Activated T-helper 17 cell treated with anti-CD3 and anti-CD28 coated beads, Interleukin-2, amount 50 U/mL, for 72 hours (primary cell): ENCODE measurements at places on chromosomes 3 and 15. TPM values are rescaled to one million over a fixed set of nuclear protein-coding genes. Genes with fewer than 3 reads are reported as not detected.

DNA sequence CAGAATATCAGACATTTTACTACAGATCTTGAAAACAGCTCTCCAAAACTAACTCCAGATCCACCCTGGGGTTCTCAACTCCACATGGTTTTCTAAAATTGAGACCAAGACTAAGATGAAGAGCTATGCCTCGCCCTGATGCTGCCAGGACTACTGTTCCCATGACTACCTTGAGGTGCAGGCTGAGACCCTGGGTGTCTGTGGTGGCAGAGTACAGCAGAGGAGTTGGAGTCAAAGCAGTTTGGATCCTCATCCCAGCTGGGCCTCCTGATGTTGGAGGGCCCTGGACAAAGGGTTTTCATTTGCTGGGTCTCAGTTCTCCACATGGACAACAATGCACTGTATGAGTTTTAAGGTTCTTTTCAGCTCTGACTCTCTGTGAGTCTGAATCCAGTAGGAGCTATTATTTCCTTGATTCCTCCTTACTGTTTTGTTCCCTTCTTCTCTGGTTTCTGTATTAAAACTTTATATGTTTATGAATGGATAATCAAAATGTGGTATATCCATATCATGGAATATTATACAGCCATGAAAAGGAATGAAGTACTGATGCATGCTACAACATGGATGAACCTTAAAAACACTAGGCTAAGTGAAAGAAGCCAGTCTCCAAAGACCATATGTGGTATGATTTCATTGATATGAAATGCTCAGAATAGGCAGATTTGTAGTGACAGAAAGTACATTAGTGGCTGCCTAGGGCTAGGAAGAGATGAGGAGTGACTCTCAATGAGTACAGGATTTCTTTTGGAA lies 93.0 kb downstream of the CPN2 start:
- ATAC-seq, result no peak

GRCh38 chr3:72193771-72194430 lies 409.0 kb upstream of the PROK2 start:
- ATAC-seq, result no peak

DNA sequence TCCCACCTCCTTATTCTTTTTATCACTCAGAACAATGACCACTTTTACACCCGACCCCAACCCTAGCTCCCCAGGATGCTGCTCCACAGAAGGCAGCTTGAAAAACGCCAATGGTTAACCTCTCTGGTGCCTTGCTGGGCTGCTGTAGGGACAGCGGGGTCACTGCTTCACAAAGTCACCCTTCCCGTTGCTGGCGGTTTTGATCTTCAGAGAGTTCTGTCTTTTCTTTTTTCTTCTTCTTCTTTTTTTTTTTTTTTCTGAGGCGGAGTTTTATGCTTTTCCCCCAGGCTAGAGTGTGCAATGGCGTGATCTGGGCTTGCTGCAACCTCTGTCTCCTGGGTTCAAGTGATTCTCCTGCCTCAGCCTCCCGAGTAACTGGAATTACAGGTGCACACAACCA lies 20.7 kb downstream of the CEP19 start:
- no peak for ATAC-seq

SLC22A14 gene
- total RNA-seq, result 0.15 TPM

DNA sequence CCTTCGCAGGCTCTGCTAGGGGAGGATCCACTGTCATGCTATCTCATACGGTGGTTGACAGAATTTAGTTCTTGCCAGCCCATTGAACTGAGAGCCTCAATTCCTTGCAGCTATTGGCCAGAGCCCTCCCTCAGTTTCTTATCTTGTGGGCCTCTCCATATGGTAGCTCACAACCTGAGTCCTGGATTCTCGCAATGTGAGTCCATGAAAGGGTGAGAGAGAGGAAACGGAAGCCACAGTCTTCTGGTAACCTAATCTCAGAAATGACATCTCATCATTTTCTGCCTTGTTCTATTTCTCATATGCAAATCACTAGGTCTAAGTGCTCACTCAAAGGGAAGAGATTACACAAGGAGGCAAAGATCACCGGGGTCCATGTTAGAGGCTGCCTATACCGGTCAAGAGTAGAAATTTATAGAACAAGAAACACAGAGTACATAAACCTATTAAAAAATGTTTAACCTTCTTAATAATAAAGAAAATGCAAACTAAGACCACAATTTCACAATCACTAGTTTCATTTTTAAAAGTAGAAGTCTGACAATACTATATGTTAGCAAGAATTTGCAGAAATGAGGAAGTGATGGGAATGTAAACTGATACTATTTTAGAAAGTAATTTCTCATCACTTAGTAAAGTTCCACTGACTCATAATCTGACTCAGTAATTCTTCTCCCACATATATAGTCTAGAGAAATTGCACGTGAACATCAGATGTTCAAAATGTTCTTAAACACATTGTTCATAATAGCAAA lies 378.4 kb upstream of the AGTR1 start:
- peak; percentile 79 for ATAC-seq

DNA sequence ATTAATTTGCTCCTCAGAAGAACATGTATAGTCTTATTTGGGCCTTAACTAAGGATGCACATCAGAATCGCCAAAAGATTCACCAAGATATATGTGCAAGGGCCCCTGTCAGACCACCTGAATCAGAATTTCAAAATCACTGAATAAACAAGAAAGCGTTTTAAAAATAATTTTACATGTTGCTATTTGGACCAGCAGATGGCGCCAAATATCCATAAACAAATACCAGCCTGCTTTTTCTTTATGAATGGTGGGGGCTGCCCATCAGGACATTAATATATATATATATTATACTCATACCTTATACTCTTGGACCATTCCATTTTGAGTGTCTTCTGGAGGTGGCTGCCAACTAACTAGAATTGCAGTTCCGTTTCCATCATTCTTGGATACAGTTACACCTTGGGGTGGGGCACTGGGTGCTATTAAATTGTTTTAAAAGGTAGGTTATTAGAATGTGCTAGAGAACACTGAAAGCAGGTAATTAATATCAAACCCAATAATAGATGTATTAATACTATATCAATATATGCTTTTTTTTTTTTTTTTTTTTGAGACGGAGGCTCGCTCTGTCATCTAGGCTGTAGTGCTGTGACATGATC lies 1108.3 kb downstream of the ROBO1 start:
- no peak for ATAC-seq

DNA sequence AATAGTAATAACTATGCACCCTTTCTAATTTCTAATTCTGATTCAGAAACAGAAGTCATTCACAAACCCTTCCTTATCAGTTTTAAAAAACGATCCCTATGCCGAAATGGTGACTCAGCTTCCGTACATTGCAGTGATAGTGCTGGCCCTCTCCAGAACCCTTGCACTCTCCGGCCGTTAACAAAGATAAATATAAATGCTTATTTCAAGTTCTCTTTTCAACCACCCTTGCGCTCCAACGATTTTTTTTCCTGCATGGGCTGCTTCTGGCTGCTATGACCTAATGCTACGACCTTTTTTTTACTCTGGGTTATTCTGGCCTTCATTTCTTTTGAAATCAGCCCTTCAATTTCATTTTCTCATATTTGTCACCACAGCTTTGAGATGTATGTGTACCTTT lies 646.2 kb downstream of the NTRK3 start:
- ATAC-seq, result no peak

DNA sequence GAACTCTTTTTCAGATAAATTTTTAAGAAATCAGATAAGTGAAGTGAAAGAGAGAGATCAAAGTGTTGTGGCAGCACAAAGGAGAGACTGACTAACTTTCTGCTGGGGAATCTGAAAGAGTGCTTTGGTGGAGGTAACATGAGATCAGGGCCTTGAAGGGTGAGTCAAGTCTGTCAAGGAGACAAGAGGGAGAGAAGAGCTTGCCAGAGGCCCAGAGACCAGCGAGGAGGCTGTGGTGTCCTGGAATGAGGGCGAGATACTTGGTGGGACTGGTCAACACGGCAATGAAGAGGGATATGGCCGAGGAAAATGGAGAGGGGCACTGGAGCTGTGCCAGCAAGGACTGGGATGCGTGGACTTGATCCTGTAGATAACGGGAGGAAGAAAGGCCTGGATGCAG lies 4.6 kb downstream of the TADA3 start:
- ATAC-seq, result peak; percentile 53

DNA sequence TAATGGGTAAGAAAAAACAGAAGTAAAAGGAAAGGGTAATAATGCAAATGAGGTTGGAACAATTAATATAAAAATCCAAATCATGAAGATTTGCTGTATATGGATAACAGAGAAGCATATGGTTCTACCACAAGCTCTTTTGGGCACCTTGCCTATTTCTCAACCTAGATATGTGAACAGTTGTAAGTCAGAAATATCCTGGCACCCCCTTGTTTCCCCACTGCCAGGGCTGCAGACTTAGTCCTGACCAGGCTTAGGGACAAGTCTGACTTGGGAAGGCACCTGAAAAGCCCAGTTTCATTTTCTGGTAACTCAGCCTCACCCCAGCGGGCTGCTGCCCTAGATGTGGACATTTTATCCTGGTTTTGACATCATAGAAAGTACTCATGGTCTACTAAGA lies 183.2 kb upstream of the STAC start:
- ATAC-seq, result no peak

GOLGA8T gene
- total RNA-seq, result 0.32 TPM

AADAC gene
- total RNA-seq, result not detected

GRCh38 chr15:25860885-25861866 lies 2.0 kb downstream of the ATP10A start:
- ATAC-seq, result peak; percentile 38

DNA sequence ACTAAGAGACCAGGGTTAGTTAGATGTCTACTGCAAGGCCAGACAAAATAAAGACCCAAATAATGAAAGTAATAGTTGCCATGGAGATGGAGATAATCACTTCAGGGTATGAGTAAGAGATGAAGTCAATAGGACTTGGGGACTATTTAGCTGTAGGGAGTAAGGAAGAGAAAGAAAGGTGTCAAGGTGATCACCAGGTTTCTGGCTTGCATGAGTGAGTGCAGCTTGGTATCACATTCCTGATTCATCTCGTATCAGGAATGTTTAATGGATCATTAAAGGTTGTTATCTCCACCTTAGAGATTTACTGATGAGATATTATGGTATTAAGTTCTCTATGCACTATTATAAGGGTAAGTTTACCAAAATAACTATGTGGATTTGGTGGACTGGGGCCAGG lies 357.4 kb upstream of the ATP11B start:
- ATAC-seq, result no peak

GREM1 gene
- not detected for total RNA-seq

DNA sequence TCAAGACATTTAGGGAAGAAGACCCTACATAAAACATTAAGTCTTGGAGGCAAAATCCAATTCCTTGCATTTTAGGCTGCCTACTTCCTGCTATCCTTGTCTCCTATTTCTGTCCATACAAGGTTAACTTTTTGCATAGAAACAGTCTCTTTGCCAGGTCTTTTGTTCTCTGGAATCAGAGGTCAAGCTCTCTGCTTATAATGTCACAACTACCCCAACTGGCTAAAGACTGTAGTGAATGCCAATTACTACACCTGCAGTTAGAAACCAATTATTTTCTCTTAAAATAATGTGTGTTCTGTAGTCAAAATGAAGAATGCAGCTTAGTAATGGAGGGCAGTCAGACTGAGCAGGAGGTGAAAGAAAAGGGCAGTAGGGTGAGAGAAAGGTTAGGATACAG lies 856.2 kb downstream of the TUSC7 start:
- ATAC-seq, result no peak

GRCh38 chr15:25682340-25682739 lies 180.8 kb downstream of the ATP10A start:
- ATAC-seq, result no peak

GRCh38 chr3:4113811-4114522 lies 189.2 kb upstream of the SETMAR start:
- ATAC-seq, result no peak

GRCh38 chr15:31869686-31870307 lies 160.5 kb upstream of the CHRNA7 start:
- peak; percentile 1 for ATAC-seq

DNA sequence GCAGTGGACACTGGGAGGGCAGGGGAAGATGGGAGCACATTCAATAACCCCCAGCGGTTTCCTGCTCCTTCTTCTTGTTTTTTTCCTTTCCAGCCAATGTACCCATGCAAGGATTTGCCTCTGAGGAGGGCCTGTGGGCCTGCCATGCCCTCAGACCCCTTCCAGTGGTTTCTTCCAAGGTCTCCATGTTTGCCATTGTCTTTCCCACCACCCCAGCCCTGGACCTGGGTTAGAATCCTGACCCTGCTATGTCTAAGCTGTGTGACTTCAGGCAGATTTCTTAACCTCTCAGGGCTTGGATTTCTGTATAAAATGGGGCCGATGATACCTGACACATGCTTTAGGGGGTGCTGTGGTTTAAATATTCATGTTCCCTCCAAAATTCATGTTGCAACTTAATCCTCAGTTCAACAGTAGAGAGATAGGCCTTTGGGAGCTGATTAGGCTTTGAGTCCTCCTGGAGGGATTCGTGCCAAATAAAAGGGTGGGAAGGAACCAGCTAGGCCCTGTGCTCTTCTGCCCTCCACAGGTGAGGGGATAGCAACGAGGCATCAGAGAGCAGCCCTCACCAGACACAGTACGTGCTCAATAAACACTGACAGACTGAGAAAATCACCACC lies 46.3 kb upstream of the FLNB start:
- ATAC-seq, result no peak

NEK11 gene
- 3.1 TPM for total RNA-seq

RBPMS2 gene
- not detected for total RNA-seq

GRCh38 chr3:66386925-66387650 lies 113.7 kb downstream of the LRIG1 start:
- ATAC-seq, result no peak

SV2B gene
- 0.04 TPM for total RNA-seq

- ATAC-seq, result no peak
Observed at GRCh38 chr3:151210676-151211381, 7.8 kb upstream of the GPR171 start.

- ATAC-seq, result peak; percentile 14
Observed at GRCh38 chr15:88255484-88256278, 858 bp downstream of the NTRK3 start.

CLASP2 gene
- total RNA-seq, result 48.7 TPM

TLR9 gene
- total RNA-seq, result 0.93 TPM

DNA sequence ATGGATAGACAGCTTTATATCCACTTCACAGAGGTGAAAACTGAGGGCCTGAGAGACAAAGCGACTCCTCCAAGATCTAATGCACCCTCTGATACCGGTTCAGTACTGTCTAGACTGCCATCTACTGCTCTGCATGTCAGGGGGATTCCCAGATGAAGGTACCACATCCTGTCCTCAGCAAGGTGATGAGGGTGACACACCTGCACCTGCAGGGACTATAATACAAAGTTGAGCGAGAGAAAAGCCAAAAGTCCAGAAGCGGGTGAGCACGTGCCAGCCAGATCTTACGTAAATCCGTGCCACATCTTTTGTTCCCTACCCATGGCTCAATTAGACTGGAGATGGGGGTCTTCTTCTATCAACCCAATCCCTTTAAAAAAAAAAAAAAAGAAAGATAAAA lies 32.4 kb upstream of the HES1 start:
- ATAC-seq, result peak; percentile 74

TEX55 gene
- not detected for total RNA-seq

GRCh38 chr3:25576831-25577454 lies 87.8 kb downstream of the TOP2B start:
- no peak for ATAC-seq

ISLR2 gene
- total RNA-seq, result not detected

PTPRG gene
- not detected for total RNA-seq
